Hepatocyte (in vitro differentiated cells): ENCODE measurements at places on chromosomes 2 and 18.

GRCh38 chr2:27831279-27832050 is 58.7 kb downstream of the RBKS start:
- no peak for DNase-seq

- DNase-seq: no peak
Measured at GRCh38 chr2:174634130-174635014, 36.8 kb upstream of the WIPF1 start.

DNA sequence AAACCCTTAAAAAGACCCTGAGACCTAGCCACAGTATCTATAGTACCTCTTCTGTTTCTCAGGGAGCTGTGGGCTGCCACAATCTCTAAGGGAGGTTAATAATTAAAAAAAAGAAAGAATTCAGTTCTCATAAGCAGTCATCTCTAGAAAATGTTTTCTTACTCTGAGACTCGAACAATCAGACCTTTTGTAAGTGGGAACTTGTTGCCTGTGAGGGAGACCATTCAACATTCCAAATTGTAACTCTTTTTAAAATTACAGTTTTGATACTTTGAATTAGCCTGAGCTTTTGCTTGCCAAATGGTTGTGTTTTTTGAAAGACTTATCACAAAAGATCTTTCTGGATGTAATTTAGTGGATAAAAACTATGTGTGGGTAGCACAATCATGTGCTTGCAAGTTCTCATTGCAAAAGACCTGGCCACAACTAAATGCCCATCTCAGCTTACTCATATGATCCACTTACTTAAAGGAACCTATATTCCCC is 33.3 kb downstream of the IL1R2 start:
- DNase-seq: no peak

DNA sequence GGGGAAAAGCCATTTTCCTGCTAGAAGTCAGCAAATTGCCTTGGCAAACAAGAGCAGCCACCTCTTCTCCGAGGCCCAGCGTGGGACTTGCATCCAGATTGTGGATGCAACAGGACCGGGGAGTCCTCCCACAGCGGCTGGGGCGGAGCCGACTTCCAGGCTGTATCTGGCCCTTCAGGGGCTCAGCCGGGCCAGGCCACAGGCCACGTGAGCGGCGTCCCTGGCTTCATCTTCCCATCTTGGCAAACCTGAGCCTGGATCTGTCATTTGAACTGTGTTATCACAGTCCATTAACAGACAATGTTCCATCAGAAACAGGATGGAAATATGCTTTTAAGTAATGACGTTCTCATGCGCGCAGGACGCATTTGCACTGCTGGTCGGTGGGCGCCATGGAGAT is 483.5 kb upstream of the SALL3 start:
- DNase-seq: peak; percentile 17

DNA sequence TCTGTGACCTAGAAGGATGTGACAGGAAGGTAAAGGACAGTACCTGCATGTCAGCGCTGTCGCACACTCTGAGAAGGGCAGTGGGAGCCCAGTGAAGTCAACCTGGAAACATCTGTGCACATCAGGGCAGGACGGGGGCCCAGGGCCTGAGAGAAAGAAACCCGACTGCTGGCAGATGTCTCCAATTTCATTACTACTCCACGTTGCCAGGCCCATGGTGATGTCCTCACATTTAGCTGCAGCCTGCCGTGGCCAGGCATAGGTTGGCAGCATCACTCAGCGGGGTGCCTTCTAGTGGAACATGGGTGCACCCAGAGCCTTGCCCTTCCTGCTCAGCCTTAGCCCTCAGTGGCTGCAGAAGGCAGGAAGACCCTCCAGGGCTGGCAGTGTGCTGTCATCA is 72.3 kb upstream of the FOSL2 start:
- DNase-seq: peak; percentile 1

GRCh38 chr2:144570566-144570965 is 50.6 kb upstream of the ZEB2 start:
- no peak for DNase-seq

- no peak for DNase-seq
Measured at GRCh38 chr18:41266616-41267015, 688.4 kb upstream of the PIK3C3 start.
